Hematopoietic multipotent progenitor cell treated with erythropoietin and hydrocortisone succinate and interleukin-3 and kit ligand, for 8 days (in vitro differentiated cells): ENCODE measurements at places on chromosomes 4 and X.
A peak's percentile ranks its signal among the peaks of the same experiment; 100 is the strongest.

DNA sequence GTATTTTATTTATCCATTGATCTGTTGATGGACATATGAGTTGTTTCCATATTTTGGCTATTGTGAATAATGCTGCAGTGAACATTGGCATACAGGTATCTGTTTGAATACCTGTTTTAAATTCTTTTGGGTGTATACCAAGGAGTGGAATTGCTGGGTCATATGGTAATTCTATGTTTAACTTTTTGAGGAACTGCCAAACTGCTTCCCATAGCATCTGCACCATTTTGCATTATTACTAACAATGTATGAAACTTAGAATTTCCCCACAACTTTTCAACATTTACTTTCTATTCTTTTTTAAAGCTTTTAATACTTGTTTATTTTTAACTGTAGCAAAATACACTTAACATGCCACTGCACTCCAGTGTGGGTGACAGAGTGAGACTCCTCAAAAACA is 57.0 kb upstream of the MSN start:
- DNase-seq = no peak

- peak; percentile 27 for DNase-seq
Observed at GRCh38 chr4:143700046-143700415, 444 bp downstream of the FREM3 start.

GRCh38 chrX:9882669-9883446 is 84.3 kb upstream of the CLDN34 start:
- peak; percentile 74 for DNase-seq

- DNase-seq = no peak
Observed at GRCh38 chrX:67717571-67717970, 173.8 kb downstream of the AR start.

- DNase-seq = no peak
Observed at GRCh38 chrX:46984705-46985104, 72.5 kb downstream of the JADE3 start.

- no peak for DNase-seq
Observed at GRCh38 chr4:135963009-135963408, 1569.3 kb downstream of the PCDH18 start.

GRCh38 chrX:368811-369562 is 17.7 kb downstream of the PPP2R3B start:
- DNase-seq = no peak

- no peak for DNase-seq
Observed at GRCh38 chr4:24638396-24638875, 54.1 kb upstream of the DHX15 start.

DNA sequence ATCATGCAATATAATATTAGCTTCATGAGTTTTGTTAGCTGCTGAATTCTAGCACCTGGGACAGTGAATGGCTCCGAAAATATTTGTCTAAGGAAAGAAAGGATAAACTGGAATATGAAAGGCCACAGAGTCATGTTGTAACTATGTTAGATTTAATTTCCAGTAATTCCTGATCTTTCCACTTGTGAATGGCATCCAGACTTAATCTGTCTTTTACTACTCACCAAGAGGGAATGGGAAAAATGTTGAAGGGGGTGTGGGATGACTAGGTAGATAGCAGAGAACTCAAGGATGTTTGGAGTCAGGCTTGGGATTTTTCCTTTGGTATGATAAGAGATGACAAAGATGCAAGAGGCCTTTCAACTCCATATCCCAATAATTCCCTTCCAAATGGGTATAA is 9.4 kb downstream of the ADH6 start:
- DNase-seq = no peak

- DNase-seq = no peak
Observed at GRCh38 chrX:112147206-112147605, 64.6 kb upstream of the TRPC5 start.

DNA sequence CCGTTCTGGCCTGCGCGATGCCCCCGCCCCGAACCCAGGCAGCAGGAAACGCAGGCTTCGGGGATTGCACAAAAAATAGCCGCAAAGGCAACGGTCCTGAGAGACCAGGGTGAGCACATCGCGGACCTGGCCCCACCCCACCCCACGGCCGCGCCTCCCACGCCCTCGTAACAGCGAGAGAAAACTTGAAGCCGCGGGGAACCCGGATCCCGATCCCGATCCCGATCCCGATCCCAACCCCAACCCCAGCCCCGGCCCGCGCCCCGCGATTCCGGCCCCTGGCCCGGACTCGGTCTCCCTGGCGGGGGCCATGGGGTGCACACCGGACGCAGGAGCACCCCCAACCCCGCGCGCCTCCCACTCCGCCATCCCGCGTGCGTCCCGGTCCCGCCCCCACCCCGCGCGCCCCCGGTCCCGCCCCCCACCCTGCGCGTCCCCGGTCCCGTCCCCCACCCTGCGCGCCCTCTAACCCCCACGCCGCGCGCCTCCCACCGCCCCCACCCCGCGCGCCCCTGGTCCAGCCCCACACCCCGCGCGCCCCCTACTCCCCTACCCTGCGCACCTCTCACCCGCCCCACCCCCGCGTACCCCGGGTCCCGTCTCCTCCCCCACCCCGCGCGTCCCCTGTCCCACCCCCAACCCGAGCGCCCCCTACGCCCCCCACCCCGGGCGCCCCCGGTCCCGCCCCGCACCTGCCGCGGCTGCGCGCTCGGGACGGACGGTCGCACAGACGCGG is 29.0 kb downstream of the NOP14 start:
- DNase-seq = no peak

DNA sequence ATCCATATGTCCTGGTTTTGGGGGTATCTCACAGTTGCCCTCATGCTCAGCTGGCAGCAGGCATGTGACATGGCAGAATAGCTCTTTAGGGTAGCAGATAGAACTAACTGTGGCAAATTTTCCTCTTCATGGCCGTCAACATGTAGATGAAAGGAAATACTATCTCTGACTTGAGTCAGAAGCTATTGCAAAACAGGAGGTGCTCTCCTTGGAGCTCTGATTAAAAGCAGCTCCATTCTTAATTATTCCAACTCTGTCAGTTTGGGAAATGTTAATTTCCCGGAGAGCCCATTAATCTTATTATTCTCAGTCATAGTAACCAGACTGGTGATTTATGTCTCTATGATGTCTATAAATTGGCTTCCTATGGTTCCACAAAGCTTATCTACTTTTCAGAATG is 18.2 kb downstream of the IL13RA1 start:
- DNase-seq = no peak

DNA sequence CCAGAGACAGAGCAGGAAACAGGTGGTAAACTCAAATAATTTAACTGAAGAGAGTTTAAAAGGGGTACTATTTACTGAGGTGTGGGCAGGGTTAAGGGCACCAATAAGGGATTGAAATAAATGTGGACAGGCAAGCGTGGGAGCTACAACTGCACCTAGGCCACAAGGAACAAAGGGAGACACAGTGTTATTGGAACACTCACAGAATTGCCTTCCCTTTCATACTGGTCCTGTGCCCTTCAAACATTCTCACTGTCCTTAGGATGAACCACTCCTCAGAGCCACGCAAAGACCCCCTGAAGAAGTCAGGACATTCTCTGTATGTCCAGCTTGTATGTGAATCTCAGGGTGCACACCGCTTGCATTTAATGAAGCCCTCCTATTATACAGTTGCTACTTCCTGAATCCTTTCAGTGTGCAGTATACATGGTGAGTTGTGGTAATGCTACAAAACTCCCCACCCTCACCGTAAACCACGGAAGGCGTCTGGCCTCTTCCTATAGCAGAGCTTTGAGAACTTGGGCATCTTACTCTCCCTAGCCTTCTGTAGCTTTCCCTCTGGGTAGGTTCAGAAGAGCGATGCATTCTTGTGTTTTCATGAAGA is 9.6 kb upstream of the MRPL1 start:
- peak; percentile 55 for DNase-seq

DNA sequence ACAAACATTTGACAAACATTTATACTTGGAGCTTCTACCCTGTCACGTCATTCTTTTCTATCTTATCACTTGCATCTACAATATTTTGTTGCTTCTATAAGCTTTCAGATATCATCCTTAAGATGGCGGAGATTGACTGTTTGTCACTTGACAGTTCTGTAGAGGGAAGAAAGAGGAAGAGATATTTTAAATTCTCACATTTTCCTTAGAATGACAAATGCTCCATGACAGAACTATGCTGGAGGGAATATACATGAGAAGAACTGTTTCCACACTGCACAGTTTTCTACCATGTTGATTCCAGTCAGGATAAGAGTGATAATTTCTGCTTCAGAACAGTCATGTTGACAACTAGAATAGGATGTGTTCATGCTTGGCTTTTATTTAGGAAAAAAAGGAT is 29.7 kb downstream of the FAM133A start:
- no peak for DNase-seq

DNA sequence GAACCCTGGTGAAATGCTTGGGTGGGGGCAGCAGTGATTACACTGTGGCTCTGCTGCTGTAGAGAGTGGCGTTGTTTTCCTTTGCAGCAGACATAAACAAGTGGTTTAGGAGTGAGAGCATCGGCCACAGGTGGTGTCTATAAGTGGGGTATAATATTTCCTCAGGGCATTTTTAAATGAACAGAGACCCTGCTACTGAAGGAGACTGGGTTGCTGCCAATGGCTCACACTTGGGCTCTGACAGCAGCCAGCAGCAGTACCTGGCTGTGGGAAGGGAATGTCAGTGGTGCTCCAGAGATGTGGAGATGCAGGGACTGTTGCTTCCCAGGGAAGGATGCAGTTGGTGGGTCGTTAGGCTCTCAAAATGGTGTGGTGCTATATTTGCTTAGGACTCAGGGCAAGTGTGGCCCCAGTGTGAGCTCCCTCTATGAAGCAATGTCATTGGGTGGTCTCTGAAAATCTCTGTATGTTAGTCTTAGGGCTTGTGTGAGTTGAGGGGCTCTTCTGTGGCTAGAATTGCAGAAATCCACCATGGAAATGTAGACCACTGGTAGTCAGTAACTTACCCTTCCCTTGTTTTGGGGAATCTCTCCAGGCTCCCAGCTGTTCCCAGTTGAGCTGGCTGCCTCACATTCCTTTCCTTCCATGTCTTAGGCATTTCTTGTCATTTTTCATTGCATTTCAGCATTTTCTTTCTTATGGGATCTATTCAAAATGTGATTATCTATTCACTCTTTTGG is 1023.0 kb upstream of the GRID2 start:
- no peak for DNase-seq

DNA sequence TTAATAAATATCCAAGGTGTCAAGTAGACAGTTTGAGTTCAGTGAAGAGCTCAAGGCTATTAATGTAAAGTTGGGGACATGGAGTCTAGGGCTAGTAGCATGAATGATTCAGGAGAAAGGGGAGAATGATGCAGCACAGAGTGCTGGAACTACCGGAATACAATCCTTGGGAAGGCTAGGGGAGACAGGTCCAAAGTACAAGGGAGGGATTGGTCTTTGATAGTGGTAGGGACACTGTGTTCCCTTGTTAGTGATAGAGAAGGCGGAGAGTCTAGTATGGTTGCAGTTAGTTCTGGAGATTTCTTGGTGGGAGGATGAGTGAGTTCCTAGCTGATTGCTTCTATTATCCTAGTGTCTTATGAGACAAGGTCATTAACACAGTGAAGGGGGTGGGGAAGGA is 8.7 kb downstream of the GCNA start:
- DNase-seq = no peak

GRCh38 chr4:10589321-10589720 is 95.2 kb downstream of the CLNK start:
- no peak for DNase-seq

DNA sequence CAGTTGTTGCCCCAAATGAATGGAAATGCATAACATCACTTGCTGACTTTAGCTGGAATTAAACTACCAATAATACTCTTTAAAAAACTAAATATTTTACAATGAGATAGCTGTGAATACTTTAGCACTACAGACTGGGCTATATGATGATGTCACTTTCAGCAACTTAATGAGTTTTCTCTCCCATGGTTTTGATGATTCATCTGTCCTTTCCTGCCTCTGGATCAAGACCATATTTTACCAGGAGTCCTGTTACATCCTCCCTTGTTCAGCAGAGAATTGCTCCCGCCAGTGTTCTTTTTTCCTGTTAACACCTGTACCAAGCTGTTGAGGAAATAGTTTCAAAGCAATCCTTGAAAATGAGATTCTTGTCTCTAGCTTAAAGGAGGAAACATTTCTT is 543.0 kb downstream of the SPRY1 start:
- DNase-seq = no peak

DNA sequence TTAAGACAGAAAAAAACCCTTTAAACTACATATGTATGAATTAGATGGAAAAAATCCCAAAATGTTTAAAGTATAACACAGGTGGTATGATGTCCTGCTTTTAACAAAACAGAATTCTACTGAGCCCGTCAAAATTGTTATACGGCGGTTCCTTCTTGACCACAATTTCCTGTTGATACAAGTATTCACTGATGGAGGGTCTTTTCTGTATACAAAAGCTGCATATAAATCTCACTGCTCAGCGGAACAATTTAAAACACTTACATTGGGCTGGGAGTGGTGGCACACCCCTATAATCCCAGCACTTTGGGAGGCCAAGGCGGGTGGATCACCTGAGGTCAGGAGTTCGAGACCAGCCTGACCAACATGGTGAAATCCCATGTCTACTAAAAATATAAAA is 62.4 kb downstream of the RPS6KA3 start:
- DNase-seq = no peak
